Forelimb muscle (tissue), 1 donor: ENCODE measurements at places on chromosomes 2 and 18.

DNA sequence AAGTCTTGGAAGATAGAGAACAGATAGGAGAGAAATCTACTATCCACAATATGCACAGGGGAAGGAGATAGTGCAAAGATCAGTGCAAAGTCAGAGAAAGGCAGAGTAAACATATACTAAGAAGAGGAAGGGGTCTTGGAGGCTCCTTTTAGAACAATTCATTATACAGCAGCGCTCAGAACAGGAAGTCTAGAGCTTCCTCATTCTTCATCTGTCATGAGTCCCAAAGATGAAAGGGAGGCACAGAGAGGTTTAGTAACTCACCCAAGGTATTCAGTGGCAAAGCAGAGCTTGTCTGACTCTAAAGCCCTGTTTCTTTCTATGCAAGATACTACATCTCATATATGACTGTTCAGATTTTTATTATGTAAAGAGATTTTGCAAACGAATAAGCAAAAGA, 1.4 kb downstream of the SP110 start:
- DNase-seq, result no peak

- DNase-seq, result no peak
These were observed 7.7 kb downstream of the CD302 start for GRCh38 chr2:159790323-159790722.

- DNase-seq, result no peak
These were observed 31.6 kb upstream of the FZD5 start for GRCh38 chr2:207801259-207801658.

DNA sequence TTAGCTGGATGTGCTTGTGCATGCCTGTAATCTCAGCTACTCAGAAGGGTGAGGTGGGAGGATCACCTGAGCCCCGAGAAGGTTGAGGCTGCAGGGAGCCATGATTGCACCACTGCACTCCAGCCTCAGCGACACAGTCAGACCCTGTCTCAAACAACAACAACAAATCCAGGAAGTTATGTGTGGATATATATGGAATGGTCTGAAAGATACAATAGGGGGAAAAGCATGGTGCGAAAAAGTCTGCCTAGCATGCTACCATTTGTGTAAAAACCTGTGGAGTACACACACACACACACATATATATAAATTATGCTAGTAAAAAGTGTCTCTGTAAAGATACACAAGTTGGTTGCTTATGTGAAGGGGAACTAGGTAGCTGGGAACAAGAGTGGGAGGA, 6.9 kb upstream of the HOXD1 start:
- DNase-seq, result no peak
